ENCODE measurements at places on chromosomes 3 and 15. TPM values are rescaled to one million over a fixed set of nuclear protein-coding genes. Genes with fewer than 3 reads are reported as not detected.
A peak's percentile ranks its signal among the peaks of the same experiment; 100 is the strongest.

Gene ZNF774
- total RNA-seq: 13.9 TPM

Gene TMEM40
- not detected for total RNA-seq

Gene TTC23
- total RNA-seq: 19.3 TPM

Gene CLRN1
- total RNA-seq: not detected

Gene SPSB4
- not detected for total RNA-seq

Gene HRG
- total RNA-seq: not detected

Gene PPARG
- 85.2 TPM for total RNA-seq

Gene SLC28A1
- total RNA-seq: 0.80 TPM

Gene GRK7
- not detected for total RNA-seq

Gene MINAR1
- total RNA-seq: 0.25 TPM

Gene ROPN1
- 0.66 TPM for total RNA-seq

Gene ITIH4
- total RNA-seq: 2.1 TPM

Gene FMN1
- total RNA-seq: 32.0 TPM

DNA sequence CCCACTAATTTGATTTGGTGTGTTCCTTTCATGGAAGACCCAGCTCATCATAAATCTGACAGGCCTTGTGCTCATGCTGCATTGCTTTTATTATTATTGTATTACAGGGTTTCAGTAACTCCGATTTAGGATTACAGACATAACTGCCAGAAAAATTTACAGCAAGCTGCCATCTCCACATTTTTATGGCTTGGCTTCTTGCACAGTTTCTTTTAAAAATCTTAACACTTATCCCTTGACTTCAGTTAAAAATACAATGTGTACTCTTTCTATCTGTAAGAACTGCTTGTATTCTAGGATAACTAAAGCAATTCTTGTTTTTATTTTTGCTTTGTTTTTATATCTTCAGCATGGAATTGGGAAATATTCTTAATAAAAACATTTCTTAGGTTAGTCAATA is 612.2 kb downstream of the DIPK2A start:
- DNase-seq: no peak

GRCh38 chr3:11434017-11434526 is 161.9 kb downstream of the ATG7 start:
- DNase-seq: peak; percentile 27

DNA sequence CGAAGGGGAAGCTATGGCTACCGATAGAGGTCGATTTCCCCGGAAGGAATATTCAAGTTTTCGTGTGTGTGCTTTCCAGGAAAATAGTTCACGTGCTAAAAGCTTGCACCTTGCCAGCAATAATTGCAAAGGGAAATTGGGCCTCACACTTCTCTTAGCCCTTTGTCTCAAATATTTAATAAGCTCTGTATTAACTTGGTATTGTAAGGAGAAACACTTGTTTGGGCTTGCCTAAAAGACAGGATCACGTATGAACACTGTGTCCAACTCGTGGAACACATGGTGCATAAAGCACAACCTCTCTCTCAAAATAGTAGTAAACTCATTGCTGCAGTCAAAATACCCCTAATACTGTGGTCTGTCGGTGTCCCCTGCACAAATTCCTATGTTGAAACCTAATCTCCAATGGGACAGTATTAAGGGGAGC is 352 bp upstream of the TMF1 start:
- DNase-seq: no peak

DNA sequence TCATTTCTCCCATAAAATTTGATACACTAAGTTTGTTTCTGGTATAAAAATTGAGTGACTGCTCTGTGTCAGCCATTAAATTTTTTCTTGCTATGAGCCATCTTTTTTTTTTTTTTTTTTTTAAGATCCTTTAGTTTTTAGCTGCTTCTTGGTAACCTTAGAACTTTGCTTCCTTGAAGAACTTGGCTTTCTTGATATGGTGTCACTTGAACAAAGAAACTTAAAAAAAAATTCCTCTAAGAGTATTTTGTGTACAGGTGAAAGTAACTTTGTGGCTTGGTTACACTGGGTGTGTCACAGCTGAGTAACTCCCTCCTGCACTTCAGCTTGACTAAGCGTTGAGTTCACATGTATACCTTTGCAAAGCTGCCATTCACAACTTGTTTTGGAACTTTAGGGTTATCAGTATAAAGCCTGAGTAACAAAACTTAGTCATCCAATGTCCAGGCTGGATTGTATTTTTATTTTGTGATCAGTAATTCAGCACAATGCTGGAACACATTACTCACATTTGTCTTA is 6.5 kb downstream of the CHD2 start:
- DNase-seq: peak; percentile 65

DNA sequence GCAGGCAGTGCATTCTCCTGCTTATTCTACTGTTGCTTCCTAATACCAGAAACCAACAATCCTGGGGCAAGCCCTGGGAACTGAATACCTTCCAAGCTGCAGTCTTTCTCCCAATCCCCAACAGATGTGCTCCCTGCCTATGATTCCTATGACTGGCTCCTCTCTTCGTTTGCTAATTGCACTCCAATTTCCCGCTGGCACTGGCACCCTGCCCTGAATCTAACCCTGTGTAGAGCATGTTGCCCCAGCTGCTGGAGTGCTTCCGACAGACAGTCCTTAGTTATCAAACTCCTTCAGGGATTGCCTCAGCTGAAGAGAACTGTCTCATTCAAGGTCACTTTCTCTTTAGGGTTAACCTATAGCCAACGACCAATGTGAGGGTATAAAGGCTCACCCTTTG is 214.1 kb downstream of the NECTIN3 start:
- no peak for DNase-seq

GRCh38 chr15:89150287-89150686 is 62.0 kb downstream of the ABHD2 start:
- DNase-seq: no peak

GRCh38 chr3:112746675-112747280 is 99.9 kb downstream of the CD200R1L start:
- DNase-seq: no peak

GRCh38 chr15:39202641-39203040 is 378.2 kb upstream of the THBS1 start:
- no peak for DNase-seq

DNA sequence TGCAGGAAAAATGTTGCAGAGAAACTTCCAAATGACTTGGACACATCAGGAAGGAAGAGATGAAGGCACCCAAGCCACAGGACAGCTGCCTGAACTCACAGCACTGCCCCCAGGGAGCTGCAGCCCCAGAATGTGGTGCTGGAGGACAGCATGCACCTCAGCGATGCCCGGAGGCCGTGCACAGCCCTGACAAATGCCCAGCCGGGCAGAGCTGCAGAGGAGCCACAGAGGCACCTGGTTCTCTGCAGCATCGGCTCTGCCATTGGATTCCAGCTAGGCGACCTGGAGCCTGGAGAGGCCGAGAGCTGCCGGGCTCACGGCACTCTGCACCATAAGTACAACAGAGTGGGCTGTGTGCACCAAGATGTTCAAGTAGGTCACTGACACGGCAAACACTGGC is 97.5 kb downstream of the OCA2 start:
- DNase-seq: peak; percentile 6

- no peak for DNase-seq
Observed at GRCh38 chr3:187400756-187401155, 32.6 kb downstream of the RTP4 start.

- DNase-seq: no peak
Observed at GRCh38 chr3:100910986-100911385, 82.2 kb downstream of the ABI3BP start.

- no peak for DNase-seq
Observed at GRCh38 chr3:137105277-137105977, 147.6 kb downstream of the IL20RB start.

- no peak for DNase-seq
Observed at GRCh38 chr3:126077754-126078153, 6.2 kb downstream of the SLC41A3 start.

GRCh38 chr3:16917256-16917935 is 32.6 kb downstream of the PLCL2 start:
- no peak for DNase-seq

- DNase-seq: peak; percentile 20
Observed at GRCh38 chr3:75294124-75294523, 370.0 kb upstream of the FRG2C start.

- no peak for DNase-seq
Observed at GRCh38 chr3:151383956-151384355, 597 bp downstream of the P2RY12 start.

DNA sequence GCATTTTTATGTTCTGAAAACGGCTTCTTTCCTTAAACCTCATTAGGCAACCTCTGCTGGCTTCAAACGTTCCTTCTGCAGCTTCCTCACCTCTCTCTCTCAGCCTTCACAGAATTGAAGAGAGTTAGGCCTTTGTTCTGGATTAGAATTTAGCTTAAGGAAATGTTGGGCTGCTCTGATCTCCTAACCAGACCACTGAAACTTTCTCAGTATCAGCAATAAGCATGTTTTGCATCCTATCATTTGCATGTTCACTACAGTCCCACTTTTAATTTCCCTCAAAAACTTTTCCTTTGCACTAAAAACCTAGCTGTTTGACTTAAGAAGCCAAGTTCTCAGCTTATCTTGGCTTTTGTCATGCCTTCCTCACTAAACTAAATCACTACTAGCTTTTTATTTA is 49.5 kb downstream of the SMARCC1 start:
- DNase-seq: no peak

GRCh38 chr15:49900006-49900902 is 218.8 kb downstream of the ATP8B4 start:
- no peak for DNase-seq

DNA sequence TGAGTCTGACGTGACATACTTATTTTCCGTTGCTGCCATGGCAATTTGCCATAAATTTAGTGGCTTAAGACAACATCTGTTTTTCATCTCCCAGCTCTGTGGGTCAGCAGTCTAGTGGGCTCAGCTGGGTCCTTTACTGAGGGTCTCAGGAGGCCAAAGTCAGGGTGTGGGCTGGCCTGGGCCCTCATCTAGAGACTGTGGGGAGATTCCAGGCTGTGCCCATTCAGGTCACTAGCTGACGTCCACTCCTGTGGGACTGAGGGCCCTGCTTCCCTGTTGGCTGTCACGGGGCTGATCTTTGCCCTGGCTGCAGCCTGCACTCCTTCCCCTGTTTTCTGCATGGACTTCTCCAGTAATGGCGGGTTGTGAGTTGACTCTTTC is 19.1 kb downstream of the FGD5 start:
- no peak for DNase-seq

DNA sequence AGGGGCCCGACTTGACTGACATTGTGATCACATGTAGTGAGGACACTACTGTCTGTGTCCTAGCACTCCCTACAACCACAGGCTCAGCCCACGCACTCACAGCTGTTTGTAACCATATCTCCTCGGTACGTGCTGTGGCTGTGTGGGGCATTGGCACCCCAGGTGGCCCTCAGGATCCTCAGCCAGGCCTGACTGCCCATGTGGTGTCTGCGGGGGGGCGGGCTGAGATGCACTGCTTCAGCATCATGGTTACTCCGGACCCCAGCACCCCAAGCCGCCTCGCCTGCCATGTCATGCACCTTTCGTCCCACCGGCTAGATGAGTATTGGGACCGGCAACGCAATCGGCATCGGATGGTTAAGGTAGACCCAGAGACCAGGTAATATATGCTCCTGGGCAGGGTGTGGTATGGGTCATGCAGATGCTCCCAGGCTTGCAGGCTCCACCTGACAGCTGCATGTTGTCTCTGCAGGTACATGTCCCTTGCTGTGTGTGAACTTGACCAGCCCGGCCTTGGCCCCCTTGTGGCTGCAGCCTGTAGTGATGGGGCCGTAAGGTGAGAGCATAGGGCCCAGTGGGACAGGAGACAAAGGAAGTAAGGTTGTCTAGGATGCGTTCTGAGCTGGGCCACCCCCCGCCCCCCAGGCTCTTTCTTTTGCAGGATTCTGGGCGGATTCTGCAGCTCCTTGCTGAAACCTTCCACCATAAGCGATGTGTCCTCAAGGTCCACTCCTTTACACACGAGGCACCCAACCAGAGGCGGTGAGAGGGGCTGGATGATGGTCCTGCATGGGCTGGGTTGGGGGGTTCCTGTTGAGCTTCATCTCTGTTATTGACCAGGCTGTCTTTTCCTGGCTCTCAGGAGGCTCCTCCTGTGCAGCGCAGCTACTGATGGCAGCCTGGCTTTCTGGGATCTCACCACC is 4.4 kb downstream of the DALRD3 start:
- peak; percentile 61 for DNase-seq

- no peak for DNase-seq
Observed at GRCh38 chr3:59001675-59002074, 48.1 kb downstream of the CFAP20DC start.

- no peak for DNase-seq
Observed at GRCh38 chr3:64359735-64360134, 134.5 kb upstream of the PRICKLE2 start.

DNA sequence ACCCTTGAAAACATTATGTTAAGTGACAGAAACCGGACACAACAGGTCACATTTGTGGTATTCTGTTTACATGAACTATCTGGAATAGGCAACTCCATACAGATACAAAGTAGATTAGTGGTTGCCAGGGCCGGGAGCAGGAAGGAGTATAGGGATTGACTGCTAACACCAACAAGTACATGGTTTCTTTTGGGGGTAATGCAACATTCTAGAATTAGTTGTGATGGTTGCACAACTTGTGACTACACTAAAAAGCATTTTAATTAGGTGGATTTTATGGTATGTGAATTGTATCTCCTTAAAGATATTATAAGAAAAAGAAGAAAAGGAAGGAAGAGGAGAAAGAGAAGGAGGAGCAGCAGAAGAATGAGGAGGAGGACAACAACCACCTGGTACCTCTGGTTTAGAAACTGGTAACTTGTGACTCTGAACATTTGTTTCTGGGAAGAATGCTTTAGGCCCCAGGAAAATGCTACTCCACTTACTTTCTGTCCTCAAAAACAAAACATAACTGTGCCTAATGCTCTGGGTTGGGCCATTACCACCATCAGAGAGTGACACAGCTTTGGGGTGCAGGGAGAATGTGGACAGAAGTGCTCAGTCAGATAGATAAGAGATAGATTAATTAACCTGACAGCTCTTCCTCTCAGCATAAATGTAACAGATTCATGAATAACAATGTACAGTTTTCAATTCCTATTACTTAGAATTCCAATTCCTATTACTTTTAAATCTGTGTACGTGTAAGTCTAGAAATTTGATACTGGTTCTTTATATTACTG is 20.3 kb downstream of the SETMAR start:
- no peak for DNase-seq

DNA sequence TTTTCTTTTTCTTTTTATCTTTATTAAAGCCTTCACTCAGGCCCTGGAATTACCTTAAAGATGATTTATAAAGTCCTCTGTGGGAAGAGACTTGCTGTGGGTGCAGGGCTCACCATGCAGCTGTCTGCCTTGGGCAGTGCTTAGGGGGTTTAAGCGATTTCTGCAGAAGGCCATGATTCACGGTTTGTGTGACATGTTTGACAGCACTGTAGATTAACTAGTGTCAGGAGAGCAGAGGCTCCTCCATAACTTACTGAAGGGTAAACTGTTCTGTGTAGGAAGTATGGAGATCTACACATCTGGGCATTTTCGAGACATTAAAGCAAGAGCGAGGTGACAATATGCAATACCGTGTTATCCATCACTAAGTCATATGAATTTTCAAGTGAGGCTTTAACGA is 137.7 kb downstream of the LRIG1 start:
- DNase-seq: no peak

Measured in colonic mucosa (tissue), 4 donors.